Posterior vena cava (tissue), 2 donors: ENCODE measurements at places on chromosomes 2 and 18. TPM values are rescaled to one million over a fixed set of nuclear protein-coding genes. Genes with fewer than 3 reads are reported as not detected.
A peak's percentile ranks its signal among the peaks of the same experiment; 100 is the strongest.

Gene DTNA
- 115 TPM for total RNA-seq

Gene SP110
- total RNA-seq: 20.5 TPM

Gene TUBB8B
- total RNA-seq: not detected

Gene SOWAHC
- 8.8 TPM for total RNA-seq

Gene IL36A
- not detected for total RNA-seq

Gene TEX44
- total RNA-seq: not detected

Gene ANKRD23
- 4.3 TPM for total RNA-seq

Gene SLC9A4
- not detected for total RNA-seq

Gene HOXD9
- 7.9 TPM for total RNA-seq

Gene CDKL4
- 1.2 TPM for total RNA-seq

Gene CXCR1
- 1.1 TPM for total RNA-seq

Gene EIF2AK2
- total RNA-seq: 39.8 TPM

Gene ALK
- 0.37 TPM for total RNA-seq

Gene GALNT1
- 54.0 TPM for total RNA-seq

DNA sequence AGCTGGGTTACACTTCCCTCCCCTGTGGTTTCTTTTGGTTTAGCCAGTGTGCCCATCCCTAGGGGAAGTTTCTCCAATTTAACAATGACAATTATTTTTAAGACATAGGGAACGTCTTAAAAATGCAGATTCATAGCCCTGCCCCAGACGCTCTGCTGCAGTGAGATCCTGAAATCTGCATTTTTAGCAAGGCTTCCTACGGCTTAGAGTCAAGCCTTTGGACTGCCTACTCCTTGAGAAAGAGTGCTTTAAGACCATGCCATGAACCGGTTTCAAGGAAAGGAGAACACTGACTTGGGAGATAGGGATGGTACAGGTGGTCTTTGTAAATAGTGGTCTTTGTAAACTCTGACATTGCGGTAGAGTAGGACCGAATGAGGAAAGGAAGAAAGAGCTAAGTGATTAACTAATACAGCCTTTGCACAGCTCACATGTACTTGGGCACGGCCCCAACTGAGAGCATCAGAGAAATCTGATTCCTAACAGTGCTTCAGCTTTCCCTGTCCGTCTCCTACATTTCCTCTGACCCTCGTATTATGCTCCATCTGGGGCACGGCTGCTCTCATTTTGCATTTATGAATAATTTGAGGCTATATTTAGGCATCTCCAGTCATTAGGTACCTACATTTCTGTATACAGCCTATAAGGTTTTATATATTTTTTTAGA is 217.6 kb upstream of the TANK start:
- no peak for DNase-seq

DNA sequence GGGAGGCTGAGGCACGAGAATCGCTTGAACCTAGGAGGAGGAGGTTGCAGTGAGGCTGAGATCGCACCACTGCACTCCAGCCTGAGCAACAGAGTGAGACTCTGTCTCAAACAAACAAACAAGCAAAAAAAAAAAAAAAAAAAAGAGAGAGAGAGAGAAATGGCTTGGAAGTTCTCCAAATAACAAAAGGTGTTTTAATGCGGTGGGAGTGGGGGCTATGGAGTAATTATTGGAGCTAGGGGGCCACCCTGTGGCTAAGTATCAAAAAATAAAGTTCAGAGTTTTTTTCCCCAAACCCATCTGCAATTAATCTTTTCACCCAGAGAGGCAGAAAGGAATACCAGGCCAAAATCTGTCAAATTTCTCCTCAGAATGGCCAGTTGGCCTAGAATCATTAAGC is 23.0 kb upstream of the CEP68 start:
- DNase-seq: no peak

GRCh38 chr18:23964282-23965238 is 50.0 kb upstream of the TTC39C start:
- DNase-seq: no peak

GRCh38 chr2:178844269-178844668 is 37.0 kb upstream of the TTN start:
- no peak for DNase-seq

GRCh38 chr18:39724652-39725051 is 2159.1 kb upstream of the CELF4 start:
- DNase-seq: no peak

DNA sequence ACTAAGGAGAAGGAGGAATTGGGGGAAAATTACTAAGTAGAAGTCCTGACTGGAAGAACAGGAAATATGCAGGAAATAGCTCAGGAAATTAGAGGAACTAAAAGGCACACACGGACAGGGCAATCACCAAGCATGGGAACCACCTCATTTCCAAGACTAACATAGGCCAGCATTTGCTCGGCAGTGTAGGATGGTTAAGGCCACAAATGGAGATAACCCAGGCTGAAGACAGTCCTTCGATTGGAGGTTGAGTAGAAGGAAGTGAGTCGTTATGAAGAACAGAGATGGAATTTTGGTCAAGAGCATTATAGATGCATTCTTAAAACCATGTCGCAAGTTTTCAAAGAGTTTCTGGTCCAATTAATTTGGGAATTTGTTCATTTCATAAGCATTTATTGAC is 401.4 kb downstream of the ALK start:
- no peak for DNase-seq

- DNase-seq: peak; percentile 98
Measured at GRCh38 chr2:41966431-41966893, 81.4 kb upstream of the PKDCC start.

DNA sequence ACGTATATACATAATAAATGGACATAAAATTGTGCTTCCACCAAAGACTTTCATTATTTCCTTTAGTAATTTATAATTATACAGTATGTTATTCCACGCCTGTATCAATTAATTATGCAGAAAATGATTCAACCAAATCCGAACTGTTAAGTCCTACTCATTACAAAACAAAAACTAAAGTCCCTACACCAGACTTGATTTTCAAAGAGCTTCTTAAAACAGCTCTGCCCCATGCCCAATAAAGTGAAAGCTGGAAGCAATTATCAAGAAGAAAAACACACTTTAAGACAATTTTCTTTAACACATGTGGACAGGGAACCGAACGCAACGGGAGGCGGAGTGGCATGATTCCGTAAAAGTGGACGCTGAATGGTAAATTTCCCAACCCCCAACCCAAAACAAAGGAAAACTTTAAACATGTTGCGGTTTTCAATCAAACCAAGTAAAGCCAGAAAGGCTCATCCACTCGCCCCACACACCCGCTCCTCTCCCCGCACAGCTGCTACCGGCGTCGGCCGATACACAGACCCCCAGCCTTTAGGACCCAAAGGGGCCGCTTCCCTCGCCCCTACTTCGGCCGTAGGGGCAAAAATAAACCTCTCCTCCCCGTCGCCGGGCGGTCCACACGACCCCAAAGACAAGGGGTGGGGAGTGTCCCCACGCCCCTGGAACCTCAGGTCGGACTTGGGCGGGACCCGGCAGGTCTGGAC is 705 bp downstream of the YES1 start:
- DNase-seq: no peak

GRCh38 chr2:210198326-210198725 is 26.9 kb downstream of the ACADL start:
- no peak for DNase-seq

DNA sequence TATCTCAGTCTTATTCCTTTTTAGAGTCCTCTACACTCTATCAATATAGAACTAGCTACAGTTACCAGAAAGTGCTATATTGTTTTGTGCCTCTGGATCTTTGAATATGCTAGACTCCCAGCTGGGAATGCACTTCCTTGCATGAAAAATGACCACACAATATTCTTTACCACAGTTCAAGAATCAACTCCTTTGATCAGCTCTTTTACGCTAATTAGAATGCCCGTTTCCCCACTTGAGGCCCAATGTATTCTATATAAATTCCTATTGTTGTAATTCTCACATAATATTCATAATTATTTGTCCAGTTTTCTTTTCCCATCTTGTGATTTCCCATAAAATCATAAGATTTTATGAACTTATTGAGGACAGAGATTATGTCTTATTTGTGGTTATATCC is 142.2 kb downstream of the UBE2E3 start:
- no peak for DNase-seq

- DNase-seq: no peak
Measured at GRCh38 chr2:45681675-45682074, 30.2 kb downstream of the PRKCE start.

GRCh38 chr2:3467654-3468053 is 51.7 kb downstream of the ADI1 start:
- peak; percentile 62 for DNase-seq

DNA sequence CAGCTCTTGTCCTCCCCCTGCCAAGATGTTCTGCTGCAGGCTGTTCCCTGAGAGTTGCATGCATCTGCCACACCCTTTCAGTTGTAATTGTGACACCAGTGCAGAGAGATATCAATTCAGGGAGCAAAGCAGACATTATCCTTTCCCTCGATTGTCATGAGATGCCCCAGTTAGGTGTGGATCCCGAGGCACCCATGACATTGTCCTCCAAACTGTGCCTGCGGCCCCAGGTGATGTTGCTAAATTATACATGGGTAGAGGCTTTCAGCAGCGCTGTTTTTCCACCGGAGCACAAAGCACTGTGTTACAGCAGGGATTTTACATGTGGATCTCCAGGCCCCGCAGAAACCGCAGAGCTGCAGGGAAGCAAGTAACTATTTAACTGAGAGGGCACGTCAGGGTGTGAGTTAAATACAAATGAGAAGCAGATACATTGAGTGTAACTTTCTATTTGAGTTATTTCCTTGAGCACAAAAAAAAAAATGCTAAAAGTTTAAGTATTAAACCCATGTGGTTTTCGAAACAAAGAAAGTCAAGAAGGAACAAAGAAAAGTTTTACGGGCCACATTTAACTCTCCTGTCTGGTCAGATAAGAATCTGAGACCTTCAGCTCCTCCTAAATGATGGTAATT is 90.3 kb upstream of the BCL2L11 start:
- DNase-seq: no peak

GRCh38 chr2:189179570-189179950 is at the start of gene COL5A2:
Gene COL5A2 (minus strand): TSS chr2:189179761. CDS start chr2:189179604, 157 bp downstream.
- peak; percentile 77 for DNase-seq

GRCh38 chr2:189138800-189139199 is 40.8 kb downstream of the COL5A2 start:
- no peak for DNase-seq

DNA sequence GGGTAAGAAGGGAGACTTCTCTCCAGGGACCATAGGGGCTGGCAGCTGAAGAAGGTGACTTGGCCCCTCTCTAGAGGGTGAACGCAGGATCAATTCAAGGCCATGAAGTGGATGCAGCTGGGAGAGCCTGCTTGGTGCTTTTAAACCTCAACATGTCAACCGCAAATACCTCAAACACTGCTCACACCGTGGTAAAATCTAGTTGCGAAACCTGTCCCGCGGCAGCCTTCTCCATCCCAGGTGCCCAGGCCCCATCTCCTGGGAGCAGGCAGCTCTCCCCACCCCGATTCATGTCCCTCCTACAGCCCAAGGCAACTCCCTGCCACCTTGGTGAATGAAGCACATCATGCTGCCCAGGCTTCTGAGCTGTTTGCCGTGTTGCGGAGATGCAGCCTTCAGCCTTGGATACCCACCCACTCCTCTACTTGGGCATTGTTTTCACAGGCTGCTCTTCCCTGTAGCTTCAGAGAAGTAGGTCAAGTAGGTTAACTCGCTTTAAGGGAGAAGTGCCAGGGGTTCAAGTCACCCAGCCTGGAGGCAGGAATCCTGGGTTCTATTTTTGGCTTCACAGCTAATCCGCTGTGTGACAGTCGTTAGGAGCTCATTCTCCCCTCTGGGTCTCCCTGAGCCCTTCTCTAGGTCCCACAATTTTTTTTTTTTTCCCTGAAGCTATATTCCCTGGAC is 6.2 kb upstream of the EFR3B start:
- no peak for DNase-seq

GRCh38 chr18:21242141-21242779 is at the start of gene GREB1L:
Gene GREB1L (plus strand): TSS chr18:21242232. CDS start chr18:21383519, 141,287 bp downstream.
- peak; percentile 82 for DNase-seq

DNA sequence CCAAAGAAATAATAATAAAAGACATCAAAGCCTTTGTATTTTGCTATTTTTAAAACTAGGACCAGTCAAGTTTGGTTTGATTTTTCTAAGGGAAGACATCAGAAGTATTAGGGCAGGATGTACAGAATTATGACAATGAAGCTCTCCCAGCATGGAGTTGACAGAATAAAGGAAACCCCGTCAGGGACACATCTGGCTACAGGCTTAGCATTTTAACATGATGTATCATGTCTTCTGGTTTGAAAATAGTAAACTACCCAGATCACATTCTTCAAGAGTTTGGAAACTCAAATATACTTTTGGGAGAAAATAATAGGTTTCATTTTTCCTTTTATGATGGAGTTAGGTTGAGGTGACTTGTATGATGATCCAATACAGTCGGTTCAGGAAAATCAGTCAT is 552.0 kb upstream of the CDH2 start:
- no peak for DNase-seq

- DNase-seq: no peak
Measured at GRCh38 chr2:64836566-64836965, 152.6 kb upstream of the SLC1A4 start.

- DNase-seq: no peak
Measured at GRCh38 chr2:15734674-15735483, 143.2 kb downstream of the DDX1 start.

GRCh38 chr2:226979004-226979403 is 143.2 kb downstream of the RHBDD1 start:
- DNase-seq: no peak

DNA sequence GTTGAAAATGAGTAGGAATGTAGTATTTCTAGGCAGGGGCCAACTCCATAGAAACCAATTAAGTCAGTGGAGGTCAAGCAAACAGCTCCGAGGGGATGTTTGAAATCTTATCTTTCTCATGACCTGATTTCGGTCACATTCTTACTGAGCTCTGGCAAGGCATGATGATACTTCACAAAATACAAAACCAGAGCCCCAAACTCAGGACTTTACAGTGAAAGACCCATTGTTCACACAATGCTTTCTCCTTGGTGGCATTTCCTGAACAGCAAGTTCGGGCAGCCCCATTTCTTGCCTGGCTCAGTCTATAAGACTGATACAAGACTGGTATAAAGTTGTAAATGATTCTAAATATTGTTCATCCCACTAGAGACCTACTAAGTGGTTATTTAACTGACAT is 53.3 kb downstream of the LAMA1 start:
- DNase-seq: no peak

DNA sequence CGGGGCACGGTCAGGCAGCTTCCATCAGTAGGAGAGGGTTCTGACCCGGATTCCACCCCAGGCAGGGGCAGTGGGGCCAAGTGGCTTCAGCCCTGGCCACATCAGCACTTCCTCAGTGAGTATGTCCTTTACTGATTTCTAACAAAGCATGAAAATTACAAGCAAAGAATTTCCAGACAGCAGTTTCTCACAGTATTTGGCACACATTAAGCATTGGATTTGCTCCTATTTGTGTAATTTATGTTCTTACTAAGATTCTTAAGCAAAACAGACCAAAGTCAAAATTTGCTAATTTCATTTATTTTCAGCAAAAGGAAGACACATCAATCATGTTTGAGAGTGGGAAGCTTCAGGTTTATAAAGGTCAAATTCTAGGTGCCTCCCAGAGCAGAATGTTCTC is 73.3 kb upstream of the NFATC1 start:
- no peak for DNase-seq

DNA sequence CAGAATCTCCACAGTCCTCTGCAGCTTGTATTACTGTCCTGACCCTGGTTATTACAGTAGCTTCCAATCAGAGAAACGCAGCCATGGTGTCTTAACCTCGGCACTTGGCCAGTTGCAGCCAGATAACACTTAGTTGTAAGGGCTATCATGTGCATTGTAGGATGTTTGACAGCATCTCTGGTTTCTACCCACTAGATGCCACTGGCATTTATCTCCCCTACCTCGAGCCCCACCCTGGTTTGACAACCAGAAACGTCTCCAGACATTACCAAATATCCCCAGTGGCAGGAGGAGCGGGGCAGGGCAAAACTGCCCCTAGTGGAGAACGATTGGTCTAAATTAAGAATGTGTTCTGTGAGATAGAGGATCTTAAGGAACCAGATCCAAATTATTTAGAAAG is 13.1 kb downstream of the DSG2 start:
- DNase-seq: no peak
